ENCODE measurements at places on chromosomes 3 and 15.
A peak's percentile ranks its signal among the peaks of the same experiment; 100 is the strongest.

DNA sequence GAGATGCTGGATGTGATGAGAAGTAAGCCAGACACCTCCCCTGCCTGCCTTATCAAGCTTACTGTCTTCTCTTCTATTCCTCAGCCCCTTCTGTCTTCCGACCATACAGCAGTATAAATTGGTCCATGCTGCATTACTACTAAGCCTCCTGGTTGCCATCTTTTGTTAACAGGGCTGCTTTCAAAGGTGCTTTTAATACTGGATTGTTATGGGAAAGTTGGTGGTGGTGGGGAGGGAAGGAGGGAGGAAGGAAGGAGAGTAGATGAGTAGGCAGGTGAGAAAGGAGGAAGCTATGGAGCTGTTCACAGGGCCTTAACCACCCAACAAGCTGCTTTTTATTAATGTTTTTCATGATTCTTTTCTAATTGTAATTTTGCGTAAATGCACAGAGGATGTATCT, 114.9 kb downstream of the SLC25A26 start:
- no peak for DNase-seq

DNA sequence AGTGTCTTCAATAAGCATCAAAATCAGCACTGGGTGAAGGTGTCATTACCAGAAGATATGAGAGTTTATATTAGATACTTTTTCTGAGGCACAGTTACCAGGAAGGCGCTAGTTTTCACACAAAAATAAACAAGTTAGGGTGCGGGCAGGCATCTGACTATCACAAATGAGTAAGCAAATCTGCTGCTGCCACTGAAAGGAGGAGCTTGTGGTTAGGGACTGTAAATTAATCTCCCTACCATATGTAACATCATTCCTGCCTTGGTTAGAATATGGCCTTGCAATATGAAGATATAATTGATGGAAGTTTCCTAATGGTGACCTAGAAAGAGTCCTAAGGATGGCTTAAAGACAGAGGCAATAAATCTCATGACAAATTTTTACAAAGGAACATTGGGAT, 19.5 kb upstream of the EID1 start:
- peak; percentile 49 for DNase-seq

DNA sequence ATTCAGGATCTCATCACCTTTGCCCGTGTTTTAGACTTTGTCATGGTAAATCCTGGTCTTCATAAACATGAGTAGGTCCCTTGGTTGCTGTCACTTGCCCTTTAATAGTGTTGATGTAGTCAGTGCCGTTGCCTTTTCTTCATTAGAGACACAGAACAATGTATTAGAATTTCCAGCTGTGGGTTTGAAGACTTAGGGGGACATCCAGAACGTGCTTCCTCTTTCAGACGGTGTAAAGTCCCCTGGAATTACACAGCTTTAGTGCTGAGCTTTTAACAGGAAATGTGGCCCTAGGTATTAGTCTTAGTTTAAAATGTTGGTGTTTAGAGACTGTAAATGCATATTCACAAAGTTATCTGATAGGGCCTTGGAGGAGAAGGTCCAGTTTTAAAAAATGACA, 8.8 kb upstream of the LRCH3 start:
- DNase-seq = no peak

DNA sequence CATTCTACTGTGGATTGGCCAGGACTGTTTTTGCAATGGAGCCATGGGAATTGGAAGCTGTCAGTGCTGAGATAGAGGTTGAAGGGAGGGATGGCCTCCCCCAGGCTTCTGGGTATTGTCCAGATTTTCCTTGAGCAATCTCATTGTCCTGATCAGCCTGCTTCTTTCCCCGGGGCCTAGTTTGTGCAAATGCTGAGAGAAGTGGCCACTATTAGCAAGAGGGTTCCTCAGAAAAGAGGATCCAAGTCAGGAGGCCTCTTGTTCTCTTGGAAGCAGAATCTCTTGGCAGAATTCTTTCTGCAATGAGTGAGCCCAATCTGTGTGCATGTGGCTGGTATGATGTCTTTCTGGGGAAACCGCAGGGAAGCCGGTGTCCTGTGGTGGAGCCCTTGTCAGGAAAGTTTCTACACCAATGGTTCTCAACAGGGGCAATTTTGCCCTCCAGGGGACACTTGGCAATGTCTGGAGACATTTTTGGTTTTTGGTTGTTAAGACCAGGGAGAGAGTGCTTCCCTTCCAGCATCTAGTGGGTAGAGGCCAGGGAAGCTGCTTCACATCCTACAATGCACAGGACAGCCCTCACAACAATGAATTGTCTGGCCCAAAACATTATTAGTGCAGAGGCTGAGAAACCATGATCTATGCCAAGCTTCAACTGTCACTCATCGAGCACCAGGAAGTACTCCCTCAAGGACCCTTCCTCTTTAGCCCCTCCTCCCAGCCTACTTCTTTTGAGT, 2.0 kb downstream of the LIPC start:
- no peak for DNase-seq

GRCh38 chr3:14118400-14119381, 6.0 kb downstream of the CHCHD4 start:
- DNase-seq = no peak

DNA sequence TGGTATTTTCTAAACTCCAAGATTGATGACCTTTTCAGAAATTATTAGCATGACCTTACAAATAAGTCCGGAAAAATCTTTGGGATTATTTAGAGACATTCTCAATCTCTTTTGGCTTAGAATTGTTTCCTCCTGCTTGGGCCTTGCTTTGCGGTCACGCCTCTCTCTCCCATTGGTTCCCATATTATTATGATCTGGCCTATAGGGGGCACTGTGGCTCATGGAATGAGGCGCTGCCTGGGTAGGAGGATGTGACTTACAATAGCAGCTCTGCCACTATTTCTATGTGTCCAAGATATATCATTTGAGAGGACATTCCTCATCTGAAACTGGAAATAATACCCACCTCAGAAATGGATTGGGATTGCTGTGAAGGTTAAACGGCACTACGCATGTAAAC, 464.9 kb downstream of the MFSD1 start:
- DNase-seq = peak; percentile 41

DNA sequence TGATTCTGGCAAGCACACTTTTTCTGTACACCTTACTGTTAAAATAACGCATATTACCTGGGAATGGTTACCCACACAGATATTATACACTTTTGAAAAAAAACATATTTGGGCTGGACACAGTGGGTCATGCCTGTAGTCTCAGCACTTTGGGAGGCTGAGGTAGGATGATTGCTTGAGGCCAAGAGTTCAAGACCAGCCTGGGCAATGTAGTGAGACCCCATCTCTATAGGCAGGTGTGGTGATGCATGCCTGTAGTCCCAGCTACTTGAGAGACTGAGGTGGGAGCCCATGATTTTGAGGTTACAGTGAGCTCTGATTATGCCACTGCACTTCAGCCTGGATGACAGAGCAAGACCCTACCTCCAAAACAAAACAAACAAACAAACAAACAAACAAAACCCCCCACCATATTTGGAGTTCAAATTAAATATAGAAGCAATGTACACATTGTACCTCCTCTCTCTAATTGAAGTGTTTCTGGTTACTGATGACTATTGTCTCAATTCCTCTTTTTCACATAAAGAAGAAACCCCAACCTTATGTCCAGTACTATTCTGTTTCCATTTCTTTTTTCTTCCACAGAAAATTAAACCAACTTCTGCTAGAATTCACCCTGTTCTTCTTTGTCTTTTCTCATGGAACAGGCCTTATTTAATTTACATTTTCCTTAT, 152.6 kb upstream of the UMPS start:
- no peak for DNase-seq

GRCh38 chr3:94362393-94362792, 299.5 kb downstream of the NSUN3 start:
- DNase-seq = no peak

- DNase-seq = no peak
These were observed 215.5 kb upstream of the RORA start for GRCh38 chr15:61444585-61444984.

DNA sequence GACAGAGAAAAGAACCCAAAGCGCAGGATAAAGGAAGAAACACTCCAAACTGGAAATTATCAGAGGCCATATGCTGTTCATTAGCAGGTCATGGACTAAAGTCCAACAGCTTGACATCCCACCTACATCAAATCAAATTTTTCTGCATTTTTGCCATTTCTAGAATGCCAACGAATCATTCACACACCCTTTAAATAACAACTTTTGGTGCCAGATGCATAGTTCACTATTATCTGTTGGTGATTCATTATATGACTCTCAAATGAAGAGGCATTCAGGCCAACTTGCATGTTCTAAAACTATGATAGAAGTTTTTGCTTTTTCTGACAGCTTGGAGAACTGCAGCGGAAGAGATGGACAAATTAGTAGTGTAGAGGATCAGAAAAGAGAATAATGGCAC, 529.8 kb upstream of the NAALADL2 start:
- DNase-seq = no peak

GRCh38 chr3:38353151-38353550, 6.6 kb downstream of the XYLB start:
- DNase-seq = no peak

GRCh38 chr3:23959135-23959900, 14.2 kb downstream of the NR1D2 start:
- DNase-seq = peak; percentile 57

GRCh38 chr3:112813723-112814171, 32.9 kb downstream of the CD200R1L start:
- DNase-seq = no peak

GRCh38 chr3:130787422-130788068, 40.9 kb upstream of the PIK3R4 start:
- DNase-seq = no peak

DNA sequence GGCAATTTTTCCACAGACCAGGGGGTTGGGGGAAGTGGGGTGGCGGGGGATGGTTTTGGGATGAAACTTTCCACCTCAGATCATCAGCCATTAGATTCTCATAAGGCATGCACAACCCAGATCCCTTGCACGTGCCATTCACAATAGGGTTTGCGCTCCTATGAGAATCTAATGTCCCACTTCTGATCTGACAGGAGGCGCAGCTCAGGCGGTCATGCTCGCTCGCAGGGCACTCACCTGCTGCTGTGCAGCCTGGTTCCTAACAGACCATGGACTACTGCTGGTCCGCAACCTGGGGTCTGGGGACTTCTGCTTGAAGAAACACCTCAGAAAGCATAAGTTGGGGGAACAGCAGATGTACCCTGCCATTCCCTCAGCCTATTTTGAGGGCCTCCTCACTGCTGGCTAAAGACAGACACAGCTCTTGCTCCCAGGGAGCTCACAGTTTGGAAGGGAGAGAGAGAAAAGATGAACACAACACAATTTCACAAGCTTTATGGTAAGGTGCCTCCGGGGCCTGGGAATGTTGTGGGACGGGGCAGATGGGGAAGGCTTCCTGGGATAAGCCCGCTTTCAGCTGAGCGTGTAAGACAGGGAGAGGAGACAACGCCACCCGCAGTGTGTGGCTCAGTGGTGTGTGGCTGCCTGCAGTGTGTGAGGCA, 285.2 kb downstream of the ADAMTS17 start:
- no peak for DNase-seq

- no peak for DNase-seq
These were observed 59.6 kb upstream of the NEDD4 start for GRCh38 chr15:56053046-56053400.

GRCh38 chr3:194256040-194256945, 94.8 kb downstream of the CPN2 start:
- DNase-seq = no peak

GRCh38 chr15:29734917-29735572, 87.2 kb downstream of the TJP1 start:
- peak; percentile 9 for DNase-seq

- DNase-seq = no peak
These were observed 483.7 kb upstream of the FRG2C start for GRCh38 chr3:75180235-75180944.

DNA sequence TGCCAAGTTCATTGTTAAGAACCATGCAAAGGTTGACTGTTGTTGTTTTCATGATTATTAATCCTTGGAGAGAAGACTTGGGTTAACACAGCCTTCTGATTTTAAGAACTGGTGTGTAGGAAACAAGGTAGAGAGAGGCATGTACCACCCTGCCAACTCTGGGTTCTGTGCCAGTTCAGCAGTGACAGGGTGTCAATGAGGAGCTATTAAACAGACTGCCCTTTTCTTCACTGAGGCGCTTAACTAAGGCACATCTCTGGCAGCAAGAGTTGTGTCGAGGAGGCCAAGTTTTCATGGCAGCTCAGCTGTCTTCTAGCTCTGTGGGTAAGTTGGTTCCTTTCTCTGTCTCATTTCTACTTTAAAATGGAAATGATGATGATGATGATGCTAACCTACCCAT, 117.6 kb downstream of the FEZF2 start:
- no peak for DNase-seq

DNA sequence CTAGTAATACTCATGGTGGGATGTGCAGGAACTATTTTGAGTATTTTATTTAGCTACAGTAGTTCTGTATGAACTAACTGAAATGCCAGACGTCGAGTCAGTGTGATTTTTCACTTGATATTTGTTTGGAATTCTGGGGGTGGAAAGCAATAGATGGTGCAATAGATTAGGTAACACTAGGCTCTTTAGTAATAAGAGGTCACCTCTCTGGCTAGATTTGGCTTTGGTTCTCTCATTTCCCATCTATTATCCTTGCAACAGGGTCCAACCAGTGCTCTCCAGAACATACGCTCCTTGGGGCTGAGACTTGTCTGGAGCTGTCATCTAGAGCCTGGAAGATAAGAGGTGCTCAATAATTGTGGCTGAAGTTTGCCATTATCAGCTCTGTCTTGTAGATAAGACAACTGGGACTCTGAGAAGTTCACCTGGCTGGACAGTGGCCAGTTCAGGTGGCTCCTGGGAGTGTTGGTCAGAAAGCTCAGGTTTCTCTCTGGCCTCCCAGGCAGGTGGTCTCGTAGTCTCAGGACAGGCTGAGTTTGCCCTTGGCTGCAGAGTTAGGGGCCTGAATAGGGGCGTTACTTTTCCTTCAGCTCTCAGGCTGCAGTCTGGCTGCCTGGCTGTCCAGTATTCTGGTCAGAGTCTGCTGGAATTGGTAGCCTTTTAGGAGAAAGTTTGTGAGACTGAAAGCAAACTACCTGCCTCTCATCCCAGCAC, 277.5 kb upstream of the RGMA start:
- DNase-seq = no peak

DNA sequence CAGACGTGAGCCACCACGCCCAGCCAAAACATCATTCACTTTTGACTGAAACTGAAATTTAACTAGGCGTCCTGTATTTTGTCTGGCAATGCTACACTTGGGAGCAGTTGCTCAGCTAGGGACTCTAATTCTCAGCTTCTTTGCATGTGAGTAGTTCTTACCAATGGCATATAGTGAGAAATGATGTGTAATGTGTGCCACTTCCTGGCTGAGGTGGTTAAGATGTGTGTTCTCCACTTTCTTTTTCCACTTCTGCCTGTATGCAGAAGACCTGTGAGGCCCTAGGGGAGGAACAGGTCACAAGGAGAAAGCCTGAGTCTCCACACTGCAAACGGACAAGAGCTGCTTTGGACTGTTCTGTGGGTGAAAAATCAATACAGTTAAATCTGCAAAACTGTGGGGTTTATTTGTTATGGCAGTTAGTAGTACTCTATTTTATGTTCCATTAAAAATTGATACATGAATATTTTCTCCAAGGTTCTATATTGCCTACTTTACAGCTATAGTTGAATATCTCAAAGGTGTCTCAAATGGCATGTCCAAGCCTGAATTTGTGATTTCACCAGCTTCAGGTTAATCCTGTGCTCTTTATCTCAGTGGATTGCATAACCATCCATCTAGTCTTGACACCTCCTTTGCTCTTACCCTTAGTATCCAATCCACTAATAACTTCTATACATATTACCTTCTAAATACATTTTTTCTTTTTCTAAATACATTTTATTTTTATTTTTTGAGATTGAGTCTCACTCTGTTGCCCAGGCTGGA, 59.3 kb downstream of the NR1D2 start:
- DNase-seq = peak; percentile 67
